ENCODE measurements at places on chromosomes 6 and 20. TPM values are rescaled to one million over a fixed set of nuclear protein-coding genes. Genes with fewer than 3 reads are reported as not detected.

- DNase-seq, result peak; percentile 30
Measured at GRCh38 chr6:136549300-136550044, 750 bp downstream of the MAP7 start.

DNA sequence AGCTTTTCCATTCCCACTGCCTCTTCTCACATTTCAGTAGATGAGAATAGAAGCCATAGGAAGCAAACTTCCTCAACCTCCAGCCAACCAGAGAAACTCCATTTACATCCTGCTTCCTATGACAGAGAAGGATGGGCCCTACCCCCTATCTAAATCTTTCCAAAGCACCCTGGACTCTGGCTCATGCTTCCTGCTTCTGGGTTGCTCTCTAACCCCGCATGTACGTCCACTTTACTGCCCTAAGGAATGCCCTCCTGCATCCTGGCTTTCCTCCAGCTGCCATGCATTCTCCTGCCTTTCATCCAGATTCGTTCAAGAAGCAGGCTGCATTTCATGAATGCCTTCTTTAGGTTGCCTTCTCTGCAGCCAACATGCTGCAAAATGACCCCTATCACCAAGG, 91.9 kb downstream of the FAM217A start:
- DNase-seq, result peak; percentile 32

GRCh38 chr6:164439331-164439730, 870.1 kb downstream of the C6orf118 start:
- DNase-seq, result no peak

- no peak for DNase-seq
Measured at GRCh38 chr6:16933961-16934360, 167.9 kb upstream of the STMND1 start.

PARD6B gene
- total RNA-seq, result 17.5 TPM

DNA sequence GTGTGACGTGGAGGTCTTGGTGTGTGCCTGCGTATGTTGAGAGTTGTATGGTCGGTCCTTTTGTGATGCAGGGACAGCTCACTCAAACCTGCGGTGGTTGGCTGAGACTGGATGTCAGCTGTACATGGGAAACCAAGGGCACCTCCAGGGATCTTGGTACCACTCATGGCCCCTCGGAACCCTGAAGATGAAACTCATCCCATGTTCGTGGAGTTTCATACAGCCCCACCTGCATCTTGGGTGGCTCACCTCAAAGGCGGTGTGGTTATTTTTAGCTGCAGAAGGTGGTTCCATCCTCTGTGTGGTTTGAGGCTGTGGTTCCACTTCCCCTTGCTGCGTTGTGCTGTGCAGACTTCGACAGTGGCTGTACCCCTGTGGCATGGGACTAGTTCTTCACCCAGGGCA, 52.6 kb upstream of the SLC22A1 start:
- no peak for DNase-seq

- no peak for DNase-seq
Measured at GRCh38 chr20:6311841-6312655, 189.2 kb upstream of the FERMT1 start.

DNA sequence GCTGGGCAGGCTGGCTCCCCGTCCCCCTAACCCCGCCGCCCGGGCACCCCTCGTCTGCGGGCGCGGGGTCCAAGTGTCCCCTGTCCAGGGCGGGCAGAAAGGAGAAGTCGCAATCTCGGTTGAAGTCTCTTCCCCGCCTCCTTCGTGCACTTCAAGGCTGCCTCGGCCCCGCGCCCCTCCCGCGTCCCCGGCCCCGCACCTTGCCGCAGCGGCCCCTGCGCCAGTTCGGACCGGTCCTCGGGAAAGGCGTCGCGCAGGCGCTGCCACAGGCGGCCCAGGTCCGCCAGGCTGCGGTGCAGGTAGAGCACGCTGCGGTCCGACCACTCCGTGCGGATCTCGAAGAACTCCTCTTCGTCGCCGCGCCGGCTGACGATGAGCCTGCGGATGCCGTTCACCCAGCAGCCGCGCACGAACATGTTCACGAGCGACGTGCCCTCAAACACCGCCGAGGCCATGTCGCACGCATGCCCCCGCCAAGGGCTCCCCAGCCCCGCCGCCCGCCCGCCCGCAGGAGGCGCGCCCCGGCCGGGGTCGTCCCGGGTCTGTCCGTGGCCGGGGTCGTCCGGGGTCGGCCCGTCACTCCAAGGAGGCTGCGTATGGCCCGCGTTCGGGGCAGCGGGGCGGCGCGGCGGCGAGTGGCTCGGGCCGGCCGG, at the start of gene PXDC1:
TSS of gene PXDC1 (minus strand) at position 637 of the 653 bp plus-strand sequence. CDS start at position 455, 182 bp downstream.
- peak; percentile 35 for DNase-seq

GRCh38 chr6:90411292-90411781, 114.7 kb upstream of the BACH2 start:
- no peak for DNase-seq

GRCh38 chr6:75402296-75402695, 91.3 kb downstream of the FILIP1 start:
- DNase-seq, result no peak

DNA sequence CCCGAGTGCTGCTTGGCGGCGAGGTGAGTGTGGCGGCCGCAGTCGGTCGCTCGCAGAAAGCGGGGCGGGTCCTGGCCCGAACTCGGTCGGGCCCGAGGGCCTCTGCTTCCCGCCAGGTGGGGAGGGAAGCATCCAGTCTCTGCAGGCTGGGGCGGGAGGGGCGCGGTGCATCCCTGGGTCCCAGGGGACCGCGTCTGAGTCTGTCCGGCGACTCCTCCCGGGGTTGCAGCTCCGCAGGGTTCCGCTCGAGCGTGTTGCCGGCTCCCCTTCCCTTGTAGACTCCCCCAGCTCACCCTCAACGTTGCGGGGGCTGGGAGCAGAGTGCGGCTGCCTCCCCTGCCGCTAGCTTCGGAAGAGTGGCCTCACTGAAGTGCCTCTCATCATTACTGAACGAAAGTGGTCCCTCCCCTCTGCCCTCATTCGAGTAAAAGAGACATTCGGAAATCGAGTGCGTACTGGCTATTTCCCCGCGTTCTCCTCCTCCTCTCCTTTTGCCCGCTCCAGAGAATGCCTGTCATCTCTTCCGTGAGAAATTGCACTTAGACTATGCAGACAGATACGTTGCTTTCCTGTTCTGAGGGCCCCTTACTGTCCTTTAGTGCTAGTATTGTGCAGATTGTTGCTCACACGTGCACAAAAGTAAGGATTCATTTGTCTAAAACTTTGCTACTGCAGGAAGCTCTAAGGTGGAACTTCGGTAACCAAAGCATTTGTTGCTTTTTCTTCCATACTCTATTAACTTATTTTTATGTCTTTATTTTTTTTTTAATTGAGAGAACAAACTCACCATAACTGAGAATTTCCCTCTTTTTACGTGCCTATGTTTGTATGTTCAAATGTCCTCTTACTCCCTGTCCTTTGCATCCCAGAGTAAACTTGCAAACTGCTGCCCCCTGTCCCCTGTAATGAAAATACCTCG, 751 bp downstream of the MAP3K4 start:
- DNase-seq, result peak; percentile 38

GRCh38 chr6:168451805-168452517, 11.0 kb downstream of the SMOC2 start:
- no peak for DNase-seq

LTA gene
- not detected for total RNA-seq

PTPRK gene
- 47.8 TPM for total RNA-seq

DNA sequence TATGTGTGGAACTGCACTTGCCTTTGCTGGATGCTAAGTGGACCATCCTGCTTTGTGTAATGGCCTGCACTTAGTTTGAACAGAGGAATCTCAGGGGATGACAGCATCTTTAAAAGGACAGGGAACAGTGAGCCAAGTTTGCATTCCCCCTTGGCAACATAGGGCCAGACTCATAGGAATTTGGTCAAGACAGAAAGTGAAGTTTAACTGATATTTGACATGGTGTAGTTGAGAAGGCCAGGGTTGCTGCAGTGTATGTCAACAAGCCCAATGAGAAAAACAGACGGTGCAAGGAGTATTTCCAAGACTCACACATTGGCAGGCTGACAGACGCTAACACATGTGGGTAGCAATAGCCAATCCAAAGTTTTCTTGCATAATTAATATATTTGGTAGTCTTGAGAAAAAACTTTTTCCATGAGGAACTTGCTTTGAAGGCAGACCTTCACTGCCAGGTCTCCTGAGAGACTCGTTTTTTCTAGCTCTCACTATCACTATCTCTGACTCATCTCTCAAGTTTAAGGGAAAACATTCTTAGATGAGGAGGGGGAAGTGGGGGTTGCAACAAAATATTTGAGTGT, 213.8 kb downstream of the IBTK start:
- no peak for DNase-seq

EYS gene
- total RNA-seq, result not detected

NKX2-4 gene
- not detected for total RNA-seq

HLA-DRB1 gene
- total RNA-seq, result 19.5 TPM

GRCh38 chr20:45953672-45954071, 18.3 kb downstream of the ZNF335 start:
- no peak for DNase-seq

GRCh38 chr20:44437497-44437896, 38.2 kb upstream of the TTPAL start:
- DNase-seq, result no peak

- DNase-seq, result no peak
Measured at GRCh38 chr6:106894978-106895702, 79.4 kb downstream of the CD24 start.

- DNase-seq, result no peak
Measured at GRCh38 chr6:112232845-112233256, 21.5 kb downstream of the LAMA4 start.

DNA sequence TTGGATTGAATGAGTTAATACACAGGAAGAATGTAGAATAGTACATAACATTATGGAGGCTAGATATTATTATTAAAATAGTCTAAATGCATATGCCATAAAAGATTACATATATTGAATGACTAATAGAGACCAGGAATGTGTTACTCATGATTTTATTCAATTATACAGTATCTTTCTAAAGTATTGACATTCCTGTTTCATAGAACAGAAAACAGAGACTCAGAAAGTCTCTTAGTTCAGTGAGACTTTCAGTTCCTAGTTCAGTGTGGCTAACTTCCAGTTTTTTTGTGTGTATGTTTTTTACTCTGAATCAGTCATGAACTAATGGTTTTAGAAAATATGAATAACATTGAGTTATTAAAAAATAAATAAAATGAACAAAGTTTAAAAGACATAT, 34.6 kb upstream of the TMEM244 start:
- no peak for DNase-seq

DNA sequence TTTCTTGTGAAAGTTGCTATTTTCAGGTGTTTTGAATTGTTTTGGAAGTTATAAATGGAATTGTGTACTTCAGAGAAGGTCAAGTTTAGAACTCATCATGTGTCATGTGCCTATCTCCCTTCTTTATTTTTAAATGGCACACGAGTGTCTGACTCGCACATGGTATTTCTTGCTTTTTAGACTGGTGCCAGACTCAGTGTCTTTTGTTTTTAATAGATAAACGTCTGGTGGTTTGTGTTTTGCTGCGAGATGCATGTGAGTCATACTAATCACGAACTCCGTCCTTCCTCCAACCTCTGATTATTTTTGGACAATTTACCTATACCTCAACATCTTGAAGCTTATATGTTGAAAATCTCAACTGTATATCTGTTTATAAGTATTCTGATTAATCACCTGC, 292.1 kb downstream of the CDKAL1 start:
- DNase-seq, result no peak

GRCh38 chr20:59363101-59363500, 62.7 kb downstream of the EDN3 start:
- no peak for DNase-seq

DNA sequence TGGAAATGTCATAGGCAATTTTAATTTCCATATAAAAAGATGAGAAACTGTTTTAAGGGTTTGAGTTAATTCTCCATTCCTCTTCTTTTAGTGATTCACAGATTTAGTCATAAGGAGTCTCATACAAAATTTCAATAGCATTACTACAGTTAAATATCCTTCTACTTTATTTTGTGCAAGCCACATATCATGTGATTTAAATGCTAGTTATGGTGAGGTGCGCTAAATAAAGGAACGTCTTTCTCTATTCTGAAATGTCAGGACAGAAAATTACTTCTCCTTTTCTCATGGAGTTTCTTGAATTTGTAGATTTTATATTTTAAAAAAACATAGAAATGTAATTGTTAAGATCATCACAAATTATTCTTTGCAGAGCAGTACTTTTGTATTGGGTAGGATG, 50.0 kb upstream of the SUPT3H start:
- DNase-seq, result no peak

GRM1 gene
- 2.5 TPM for total RNA-seq

TFAP2D gene
- total RNA-seq, result not detected

GRCh38 chr20:40748182-40748581, 59.1 kb upstream of the MAFB start:
- no peak for DNase-seq

ULBP1 gene
- total RNA-seq, result not detected

HDGFL1 gene
- not detected for total RNA-seq

- DNase-seq, result peak; percentile 57
Measured at GRCh38 chr6:30955367-30956042, 14.7 kb downstream of the MUCL3 start.

GRCh38 chr20:12914804-12915203, 94.0 kb upstream of the SPTLC3 start:
- DNase-seq, result no peak

DNA sequence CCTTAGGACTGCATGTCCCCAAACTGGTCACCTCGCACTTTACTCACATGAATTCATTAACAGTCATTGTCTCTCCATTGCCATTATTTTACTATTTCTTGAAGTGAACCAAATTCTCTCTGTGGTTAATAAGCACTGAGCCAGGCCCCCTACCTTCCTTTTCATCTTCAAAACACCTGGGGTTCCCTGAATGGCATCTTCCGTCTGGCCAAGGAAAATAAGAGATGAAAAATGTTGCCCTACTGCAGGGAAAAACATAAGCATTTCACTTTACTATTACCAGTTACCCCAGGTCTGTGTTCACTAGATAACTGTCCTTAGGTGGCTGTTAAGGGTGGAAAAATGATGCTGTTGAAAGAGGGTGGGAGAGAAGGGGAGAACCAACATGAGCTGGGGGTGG, 10.0 kb upstream of the NKX2-2 start:
- no peak for DNase-seq
